Stimulated activated CD4-positive, alpha-beta T cell treated with anti-CD3 and anti-CD28 coated beads, Interleukin-4, amount 100 ng/mL, for 48 hours (primary cell): ENCODE measurements at places on chromosomes 4 and X.

GRCh38 chr4:115972967-115973366, 859.5 kb upstream of the NDST4 start:
- DNase-seq = no peak

DNA sequence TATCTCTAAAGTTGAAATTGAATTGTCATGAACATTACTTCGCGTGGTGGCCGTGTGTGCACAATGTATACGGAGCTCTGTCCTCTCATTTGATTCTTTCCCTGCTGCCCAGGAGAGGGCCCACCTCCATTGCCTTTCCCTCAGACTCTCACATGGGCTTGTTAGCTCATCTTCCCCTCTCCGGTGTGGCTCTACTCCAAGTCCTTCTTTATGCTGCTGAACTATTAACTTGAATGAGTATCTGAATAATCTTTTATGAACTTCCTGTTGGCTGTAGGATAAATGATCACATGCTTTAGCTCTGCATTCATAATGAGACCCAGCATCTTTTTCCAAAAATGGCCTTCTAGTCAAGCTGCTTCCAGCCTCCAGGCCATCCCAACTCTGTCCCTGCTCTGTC, 68.8 kb upstream of the CLNK start:
- DNase-seq = no peak

GRCh38 chr4:1945124-1945895, 63.5 kb downstream of the NELFA start:
- DNase-seq = no peak

GRCh38 chrX:77749695-77750094, 36.3 kb downstream of the ATRX start:
- no peak for DNase-seq

GRCh38 chr4:3228881-3229280, 20.1 kb upstream of the MSANTD1 start:
- no peak for DNase-seq

DNA sequence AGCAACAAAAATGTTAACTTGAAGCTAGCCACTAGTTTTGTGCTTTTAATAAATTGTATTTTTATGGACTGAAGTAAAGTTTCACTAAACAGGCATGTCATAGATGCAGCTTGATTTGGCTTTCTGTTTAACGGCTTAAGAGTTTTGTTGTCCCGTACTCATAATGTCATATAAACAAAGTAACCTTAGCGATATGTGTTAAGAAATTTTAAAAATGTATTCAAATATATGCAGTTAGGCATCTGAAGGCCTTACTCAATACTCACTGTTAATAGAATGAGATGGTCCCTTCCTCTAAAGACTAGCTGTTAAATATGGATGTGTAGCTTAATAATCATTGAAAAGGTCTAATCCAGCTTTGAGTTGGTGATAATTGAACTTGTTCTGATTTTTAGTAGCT, 1.0 kb upstream of the SCLT1 start:
- no peak for DNase-seq

DNA sequence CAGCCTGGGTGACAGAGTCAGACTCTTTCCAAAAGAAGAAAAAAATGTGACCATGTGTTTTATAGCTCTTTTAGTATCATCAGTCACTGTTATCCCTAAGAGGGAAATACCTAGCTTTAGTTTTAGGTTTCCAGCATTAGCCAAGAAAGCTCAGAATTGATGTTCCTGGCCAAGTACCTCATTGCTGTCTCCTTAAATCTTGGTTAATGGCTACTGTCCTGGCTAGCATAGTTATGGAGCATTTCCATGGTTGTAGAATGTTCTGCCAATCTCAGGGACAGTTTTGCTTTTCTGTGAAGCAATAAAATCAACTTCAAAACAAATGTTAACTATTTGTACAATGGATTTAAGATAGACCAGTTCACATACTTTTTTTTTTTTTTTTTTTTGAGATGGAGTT, 74.4 kb downstream of the HTT start:
- no peak for DNase-seq

- DNase-seq = no peak
Observed at GRCh38 chrX:134249241-134249640, 12.3 kb downstream of the CCDC160 start.

DNA sequence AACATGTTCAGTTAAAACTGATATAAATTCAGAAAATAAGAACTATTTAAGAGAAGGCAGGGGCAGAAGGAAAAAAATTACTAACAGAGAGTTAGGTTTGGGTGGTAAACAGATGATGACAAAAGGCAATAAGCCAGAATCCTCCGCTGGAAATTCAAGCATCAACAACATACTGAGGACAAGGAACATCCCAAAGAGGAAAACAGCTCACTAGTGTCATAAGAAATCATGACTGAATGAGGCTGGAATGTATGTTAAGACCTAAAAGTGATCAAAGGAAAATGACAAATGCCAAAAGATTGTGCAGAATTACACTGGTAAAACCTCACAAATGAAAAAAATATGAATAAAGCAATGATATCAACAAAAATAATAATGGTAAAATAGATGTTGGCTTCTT, 88.4 kb downstream of the WDFY3 start:
- DNase-seq = no peak

DNA sequence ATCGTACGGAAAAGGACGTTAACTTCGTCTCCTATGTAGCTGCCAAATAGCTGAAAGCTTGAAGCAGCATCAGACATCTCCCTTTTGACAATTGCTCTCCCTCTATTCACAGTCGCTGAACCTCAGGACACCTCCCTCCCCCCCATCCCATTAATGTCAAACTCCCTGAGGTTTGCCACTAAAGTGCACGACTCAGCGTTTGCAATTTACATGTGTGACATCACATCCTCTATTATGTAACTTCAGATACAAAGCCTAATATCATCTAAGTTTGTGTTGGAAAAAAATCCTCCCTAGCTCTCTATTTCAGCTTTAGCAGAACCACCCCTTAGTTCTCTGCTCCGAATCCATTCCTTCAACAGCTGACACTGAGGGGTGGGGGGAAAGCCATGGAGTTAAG, 5.5 kb upstream of the NR3C2 start:
- DNase-seq = no peak

GRCh38 chrX:129144172-129145038, 378.9 kb downstream of the SMARCA1 start:
- DNase-seq = no peak

- DNase-seq = no peak
Observed at GRCh38 chrX:40209951-40210617, 112.3 kb upstream of the BCOR start.

DNA sequence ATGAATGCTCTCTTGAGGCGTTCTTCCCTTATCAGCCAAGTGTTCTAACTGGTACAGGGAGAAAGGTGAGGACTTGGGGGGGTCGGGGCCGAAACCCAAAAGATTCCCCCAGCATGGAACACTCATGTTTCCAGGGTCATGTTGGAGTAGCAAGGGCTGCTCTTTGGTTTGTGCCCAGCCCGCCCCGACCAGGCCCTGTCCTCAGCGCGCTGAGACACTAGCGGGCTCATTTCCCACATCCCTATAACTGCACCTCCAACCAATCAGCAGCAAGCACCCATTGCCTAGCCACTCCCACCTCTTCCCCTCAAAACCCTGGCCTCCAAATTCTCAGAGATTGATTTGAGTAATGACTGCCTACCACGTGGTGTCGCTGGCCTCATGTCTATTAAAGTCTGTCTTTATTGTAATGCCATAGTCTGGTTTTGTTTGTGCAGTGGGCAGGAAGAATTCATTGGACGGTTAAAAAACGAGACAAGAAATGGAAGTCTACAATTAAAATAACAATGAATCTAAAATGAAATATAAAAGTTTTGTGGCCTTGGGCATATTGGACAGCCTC, 1928.4 kb downstream of the STIM2 start:
- DNase-seq = no peak

GRCh38 chrX:46326161-46326560, 219.1 kb downstream of the ZNF674 start:
- DNase-seq = no peak

DNA sequence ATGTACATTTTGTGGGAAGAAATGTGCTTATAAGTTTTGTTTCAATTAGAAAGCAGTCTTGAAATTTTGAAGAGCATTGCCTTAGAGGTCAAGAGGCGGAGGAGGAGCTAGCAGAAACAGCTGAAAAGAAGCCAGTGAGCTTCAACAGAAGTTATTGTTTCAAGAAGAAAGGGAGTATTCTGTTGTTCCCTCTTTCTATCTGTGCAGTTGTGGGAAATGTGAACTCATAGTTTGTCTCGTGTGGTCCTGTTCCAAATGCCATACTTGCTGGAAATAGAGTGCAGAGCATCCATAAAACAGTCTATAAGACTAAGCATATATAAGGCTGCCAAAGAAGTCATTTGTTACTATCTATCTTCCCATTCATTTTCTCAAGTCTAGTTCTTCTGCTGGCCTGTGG, 1015.7 kb downstream of the DMD start:
- DNase-seq = no peak

- no peak for DNase-seq
Observed at GRCh38 chr4:1047976-1048772, 36.7 kb downstream of the FGFRL1 start.

DNA sequence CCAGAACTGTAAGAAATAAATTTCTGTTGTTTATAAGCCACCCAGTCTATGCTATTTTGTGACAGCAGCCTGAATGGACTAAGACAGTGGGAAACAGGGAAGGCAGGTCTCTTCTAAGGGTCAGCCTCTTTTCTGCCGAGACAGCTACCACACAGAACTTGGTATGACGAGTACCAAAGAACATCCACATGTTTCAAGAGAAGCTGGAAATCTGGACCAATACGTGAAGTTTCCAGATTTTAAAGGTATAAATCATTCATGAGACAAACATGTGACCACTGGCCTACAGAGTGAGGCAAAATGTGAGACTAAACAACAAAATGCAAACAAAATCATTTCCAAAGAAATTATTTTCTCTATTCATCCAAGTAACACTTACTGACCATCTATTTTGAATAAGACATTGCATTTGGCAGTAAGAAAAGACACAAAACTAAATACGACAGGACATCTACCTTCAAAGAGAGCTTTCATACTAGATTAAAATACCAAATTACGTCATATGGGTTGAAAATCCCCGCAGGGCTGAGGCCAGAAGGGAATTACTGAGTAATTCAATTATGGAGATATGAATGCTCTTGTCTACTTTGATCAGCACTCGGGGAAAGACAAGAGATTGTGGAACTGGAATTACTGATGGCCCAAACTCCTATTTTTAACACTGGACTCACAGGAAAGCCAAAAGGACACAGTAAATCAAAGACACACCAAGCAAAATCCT, 7.2 kb downstream of the SCARB2 start:
- DNase-seq = no peak

- no peak for DNase-seq
Observed at GRCh38 chr4:21307709-21308108, 607.5 kb downstream of the PACRGL start.

DNA sequence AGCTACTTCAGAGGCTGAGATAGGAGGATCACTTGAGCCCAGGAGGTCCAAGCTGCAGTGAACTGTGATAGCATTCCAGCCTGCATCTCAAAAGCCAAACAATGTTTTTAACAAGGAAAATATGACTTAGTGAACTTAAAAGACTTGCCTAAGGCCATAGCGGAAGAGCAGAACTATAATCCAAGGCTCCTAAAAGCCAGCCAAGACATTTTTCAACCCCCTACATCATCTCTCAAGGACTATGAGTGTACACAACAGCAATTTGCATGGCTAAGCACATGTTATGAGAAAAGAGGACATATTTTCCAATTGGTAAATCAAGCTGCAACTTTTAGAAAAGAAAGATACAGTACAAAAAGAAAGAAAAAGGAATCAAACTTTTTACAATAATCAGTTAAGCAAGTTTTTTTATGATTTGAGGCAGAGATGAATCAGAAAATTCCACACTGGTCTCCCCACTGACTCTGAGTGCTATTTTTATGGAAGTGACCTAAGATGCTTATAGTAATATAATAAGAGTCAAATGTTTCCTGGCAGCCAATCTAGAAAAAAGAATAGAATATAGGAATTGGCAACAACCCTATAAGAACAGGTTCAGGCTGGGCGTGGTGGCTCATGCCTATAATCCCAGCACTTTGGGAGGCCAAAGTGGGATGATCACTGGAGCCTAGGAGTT, 9.8 kb upstream of the ACOT9 start:
- no peak for DNase-seq

GRCh38 chrX:85052636-85053343, 49.1 kb downstream of the APOOL start:
- DNase-seq = no peak

DNA sequence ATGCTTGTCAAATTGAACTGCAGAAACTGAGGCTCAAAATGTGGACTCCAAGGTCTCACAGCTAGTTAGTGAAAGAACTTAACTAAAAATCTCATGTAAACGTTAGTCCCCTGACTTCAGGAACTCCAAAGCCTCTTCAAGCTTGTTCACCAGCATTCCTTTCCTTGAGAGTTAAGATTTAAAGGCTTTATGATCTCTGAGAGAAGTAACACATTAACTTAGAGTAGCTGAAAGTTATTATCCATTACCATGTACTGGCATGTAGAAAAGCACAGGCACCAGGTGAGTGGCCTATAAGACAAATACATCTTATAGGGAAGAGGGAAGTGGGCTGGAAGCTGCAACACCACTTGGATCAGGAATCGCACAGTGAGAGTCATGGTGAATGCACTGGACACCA, 15.3 kb downstream of the PARM1 start:
- DNase-seq = no peak

DNA sequence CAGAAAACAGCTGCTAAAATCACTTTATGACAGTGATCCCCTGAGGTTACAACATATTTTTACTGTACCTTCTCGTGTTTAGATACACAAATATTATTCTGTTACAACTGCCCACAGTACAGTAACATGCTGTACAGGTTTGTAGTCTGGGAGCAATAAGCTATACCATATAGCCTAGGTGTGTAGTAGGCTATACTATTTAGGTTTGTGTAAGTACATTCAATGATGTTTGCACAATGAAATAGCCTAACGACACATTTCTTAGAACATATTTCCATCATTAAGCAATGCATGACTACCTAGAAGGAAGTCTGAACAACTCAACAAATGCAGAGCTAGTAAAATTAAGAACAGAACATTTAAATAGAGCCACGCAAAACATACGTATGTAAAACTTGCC, 112.7 kb downstream of the ZAR1 start:
- DNase-seq = no peak

- DNase-seq = no peak
Observed at GRCh38 chrX:115535844-115536243, 25.1 kb upstream of the PLS3 start.

DNA sequence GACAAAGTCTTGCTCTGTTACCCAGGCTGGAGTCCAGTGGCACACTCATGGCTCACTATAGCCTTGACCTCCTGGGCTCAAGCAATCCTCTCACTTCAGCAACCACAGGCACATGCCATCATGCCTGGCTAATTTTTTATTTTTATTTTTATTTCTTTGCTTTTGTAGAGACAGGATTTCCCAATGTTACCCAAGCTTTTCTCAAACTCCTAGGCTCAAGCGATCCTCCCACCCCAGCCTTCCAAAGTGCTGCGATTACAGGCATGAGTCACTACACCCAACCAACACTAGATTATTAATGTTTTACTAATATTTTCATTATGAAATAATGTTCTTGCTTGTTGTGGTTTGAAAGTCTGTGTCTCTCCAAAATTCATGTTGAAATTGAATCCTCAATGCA, 5.2 kb upstream of the ACTRT1 start:
- no peak for DNase-seq
